Naive thymus-derived CD8-positive, alpha-beta T cell (primary cell): ENCODE measurements at places on chromosomes 11 and 22.

- DNase-seq: peak; percentile 23
Observed at GRCh38 chr22:44664149-44664548, 37.9 kb upstream of the PRR5 start.

DNA sequence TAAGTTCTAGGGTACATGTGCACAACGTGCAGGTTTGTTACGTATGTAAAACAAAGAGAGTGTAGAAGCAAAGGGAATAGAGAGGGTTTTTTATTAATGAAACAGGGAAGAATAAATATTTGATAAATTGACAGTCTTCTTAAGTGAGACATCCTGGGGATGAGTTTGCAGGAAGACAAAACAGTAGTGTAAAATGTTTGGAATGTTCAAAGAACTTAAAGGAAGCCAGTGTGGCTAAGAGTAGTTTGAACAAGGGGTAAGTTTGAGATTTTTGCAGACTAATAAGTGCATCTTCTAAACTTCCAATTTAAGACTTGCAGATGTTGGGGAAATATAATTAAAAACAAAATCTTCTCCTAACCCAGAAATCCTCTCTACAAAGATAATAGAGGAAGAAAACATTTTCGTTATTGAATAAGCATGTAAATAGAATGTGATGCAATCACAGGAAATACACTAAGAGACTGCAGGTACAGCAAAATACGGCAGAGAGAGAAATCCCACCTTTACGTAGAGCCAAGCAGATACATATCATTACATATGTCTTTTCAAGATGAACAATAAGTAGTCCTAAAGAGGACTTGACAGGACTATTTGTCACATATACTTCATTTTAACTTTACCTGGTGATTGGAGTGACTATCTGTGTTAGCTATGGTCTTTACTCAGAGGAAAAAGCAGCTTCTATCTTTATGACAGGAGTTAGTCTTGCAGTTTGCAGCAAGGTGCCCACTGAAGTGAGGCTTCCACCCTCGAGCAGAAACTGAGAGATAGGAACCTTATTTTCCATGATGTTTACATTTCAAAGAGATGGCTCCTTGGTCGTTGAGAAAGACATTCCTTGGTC, 402.1 kb downstream of the CNTN5 start:
- DNase-seq: no peak

GRCh38 chr22:46578824-46579561, 41.2 kb upstream of the GRAMD4 start:
- DNase-seq: no peak

GRCh38 chr11:1039481-1040427, 3.2 kb upstream of the MUC6 start:
- no peak for DNase-seq

- DNase-seq: no peak
Observed at GRCh38 chr11:27300974-27301373, 62.0 kb downstream of the CCDC34 start.

DNA sequence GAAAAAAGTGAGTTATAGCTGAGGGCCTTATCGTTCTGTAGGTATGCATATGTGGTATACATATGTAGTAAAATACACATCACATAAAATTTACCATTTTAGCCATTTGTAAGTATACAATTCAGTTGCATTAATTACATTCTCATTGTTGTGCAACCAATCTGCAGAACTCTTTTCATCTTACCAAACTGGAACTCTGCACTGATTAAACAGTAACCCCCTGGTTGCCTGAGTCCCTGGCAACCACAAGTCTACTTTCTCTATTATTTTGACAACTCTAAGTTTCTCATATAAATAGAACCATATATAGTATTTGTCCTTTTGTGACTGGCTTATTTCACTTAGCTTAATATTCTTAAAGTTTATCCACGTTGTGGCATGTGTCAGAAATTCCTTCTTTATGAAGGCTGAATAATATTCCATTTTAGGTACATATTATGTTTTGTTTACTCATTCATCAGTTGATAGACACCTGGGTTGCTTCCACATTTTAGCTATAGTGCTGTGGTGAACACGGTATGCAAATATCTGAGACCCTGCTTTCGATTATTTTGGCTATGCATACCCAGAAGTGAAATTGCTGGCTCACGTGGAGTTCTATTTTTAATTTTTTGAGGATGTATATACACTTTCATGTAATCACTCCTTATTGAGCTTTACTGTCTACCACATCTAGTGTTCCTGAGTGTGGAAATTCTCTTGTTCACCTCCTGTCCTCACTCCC, 1.6 kb upstream of the DDX10 start:
- DNase-seq: no peak

DNA sequence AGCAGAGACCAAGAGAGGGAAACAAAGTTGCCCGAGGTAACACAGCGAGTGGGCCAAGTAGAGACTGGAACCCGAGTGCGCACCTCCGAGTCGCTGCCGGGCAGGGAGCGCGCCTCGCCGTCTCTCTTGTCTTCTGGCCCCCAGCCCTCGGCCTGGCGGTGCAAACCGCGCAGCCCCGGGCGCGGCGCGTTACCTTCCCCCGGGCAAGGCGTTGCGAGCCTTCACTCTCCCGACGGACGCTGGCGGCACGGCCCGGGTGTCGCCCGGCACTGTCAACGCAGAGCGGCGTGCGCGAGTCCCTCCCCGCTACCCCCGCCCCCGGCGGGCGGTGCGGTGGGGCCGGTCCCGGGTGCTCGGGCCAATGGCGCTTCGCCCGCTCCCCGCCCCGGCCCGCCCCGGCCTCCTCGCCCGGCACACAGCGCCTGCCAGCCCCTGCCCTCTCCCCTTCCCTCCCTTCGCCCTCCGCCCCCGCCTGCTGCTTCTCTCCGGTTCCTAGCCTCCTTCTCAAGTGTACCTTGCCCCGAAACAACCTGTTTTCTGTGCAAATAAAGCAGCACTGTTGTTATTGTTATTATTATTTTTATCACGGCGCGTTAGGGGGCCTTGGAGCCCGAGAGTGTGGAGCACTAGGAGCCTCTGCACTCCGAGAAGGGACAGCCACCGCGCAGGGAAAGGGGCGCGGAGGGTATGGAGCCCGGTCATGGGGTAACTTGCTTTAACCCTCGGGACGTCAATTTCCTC, at the start of gene SYTL2:
Gene SYTL2, minus strand, starts transcription at position 271 of the 741 bp plus-strand sequence. CDS start 53,416 bp downstream, outside the sequence.
- DNase-seq: peak; percentile 64

DNA sequence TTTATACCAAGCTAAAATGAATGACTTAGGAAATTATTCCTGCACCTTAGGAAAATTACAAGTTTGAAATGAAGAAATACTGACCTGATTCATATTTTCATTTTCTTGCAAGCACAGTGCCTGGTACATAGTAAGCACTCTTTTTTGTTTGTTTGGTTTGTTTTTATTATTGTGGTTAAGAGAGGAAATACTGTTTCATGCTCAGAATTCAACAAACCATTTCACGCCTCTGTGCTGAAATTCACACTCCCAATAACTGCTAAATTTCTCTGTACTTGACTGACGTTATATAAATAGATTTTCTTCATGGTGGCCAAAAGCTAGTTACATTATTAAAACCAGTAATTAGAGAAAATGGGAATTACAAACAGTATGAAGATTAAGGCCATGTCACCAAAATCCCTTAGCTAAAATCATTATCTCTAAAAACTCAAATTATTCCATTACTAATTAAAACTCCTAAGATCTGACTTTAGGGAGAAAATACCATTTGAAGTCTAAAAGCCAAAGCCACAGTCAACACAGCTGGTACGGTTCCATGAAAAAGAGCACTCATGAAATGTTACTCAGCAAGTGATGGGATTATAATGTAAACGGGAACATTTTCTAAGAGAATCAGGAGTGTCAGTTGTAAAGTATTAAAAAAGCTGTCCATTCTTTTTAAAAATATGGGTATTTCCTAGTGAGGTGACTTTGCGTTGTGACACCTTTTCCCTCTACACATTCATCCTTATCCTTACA, 77.8 kb upstream of the DDI1 start:
- DNase-seq: no peak
